ENCODE measurements at places on chromosomes 16 and 17.
A peak's percentile ranks its signal among the peaks of the same experiment; 100 is the strongest.

DNA sequence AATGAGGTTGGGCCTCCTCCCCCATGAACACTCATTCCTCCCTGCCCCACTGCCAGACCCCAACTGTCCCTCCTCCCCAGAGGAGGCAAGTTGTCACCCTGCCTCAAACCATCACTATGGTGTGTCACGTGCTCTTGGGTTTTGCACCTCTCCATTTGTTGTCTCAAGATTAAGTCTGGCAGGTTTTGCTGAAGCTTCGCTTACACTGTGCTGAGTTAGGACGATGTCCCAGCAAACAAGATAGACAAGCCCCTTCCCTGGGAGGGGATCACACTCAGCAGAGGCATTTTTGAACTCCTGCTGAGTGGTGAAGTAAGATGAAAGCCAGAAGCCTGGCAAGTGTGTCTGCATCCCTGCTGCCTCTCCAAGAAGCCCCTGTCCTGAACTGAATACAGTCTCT lies 78.3 kb downstream of the CBLN1 start:
- DNase-seq: no peak

GRCh38 chr17:6075050-6075449 lies 4.9 kb downstream of the WSCD1 start:
- no peak for DNase-seq

DNA sequence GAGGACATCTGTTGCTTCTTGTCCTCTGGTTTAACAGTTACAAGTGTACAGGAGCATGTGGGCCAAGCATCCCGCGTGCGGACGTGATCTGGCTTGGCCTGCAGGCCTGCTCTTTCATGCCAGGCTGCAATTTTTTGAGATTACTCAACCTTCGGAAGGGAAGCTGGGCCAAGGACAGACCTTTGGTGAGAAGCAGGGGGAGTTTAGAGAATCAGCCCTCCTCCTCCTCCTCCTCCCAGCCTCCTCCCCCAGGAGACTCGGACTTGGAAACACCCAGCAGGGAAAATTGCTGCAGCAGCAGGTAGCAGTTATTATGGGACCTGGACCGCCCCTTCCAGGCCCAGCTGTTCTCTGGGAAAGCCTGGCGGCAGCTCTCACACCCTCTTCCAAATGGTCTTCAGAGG lies 5.1 kb upstream of the KLHL36 start:
- peak; percentile 63 for DNase-seq

DNA sequence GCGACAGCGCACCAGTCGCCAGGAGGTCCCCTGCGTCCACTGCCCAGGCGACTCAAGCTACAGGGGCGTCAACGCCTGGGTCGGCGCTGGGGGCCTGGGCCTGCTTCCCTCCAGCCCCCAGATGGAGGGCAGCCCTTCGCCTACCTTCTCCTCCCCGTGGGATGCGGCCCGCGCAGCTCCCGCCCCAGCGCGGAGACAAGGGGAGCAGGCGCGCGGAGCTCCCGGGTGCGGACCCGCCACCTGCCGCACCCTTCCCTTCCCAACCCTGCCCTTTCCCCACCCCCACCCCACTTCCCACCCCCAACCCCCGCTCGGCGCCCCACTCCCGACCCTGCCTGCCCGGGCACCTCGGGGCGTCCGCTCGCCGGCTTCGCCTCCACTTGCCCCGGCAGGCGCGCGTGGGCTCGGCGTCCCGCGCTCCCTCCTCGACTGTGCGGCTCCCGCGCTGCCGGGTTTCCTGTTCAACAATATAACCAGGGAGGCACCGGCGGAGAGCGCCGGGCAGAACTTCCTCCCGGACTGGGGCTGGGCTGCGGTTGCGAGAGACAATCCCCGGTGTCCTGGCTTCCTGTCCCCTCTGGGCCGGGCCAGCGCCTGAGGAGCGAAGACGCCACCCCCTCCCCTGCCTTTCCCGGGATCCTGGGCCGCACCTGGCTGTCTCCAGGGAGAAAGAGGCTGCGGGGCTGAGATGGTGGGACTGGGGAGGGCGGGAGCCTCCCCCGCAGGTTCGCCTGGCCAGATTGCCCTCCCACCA lies at the start of gene ARHGAP27:
Gene ARHGAP27, minus strand, starts transcription at position 466 of the 754 bp plus-strand sequence. CDS start 2,591 bp downstream, outside the sequence.
- DNase-seq: no peak

DNA sequence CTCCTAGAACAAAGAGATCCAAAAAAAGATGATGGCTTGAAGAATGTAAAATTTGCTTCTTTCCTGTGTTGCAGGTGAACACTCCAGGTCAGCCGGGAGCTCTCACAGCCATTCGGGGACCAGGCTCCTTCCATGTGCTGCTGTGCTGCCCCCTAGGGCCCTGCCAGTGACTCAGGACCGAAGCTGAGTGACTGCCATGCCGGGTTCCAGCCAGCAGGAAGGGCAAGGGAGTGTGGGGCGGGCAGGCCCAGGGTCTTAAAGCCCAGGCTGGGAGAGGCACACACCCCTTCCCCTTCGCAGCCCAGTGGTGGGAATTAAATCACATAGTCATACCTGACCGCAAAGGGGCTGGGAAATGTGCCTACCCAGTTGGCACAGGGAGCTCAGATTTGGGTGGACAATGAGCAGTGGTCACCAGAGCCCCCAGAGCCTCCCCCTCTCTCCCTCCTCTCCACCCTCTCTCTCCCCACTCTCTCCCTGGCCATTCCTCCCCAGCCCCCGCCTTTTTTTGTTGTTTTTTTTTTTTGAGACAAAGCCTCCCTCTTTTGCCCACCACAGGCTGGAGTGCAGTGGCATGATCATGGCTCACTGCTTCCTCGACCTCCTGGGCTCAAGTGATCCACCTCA lies 11.5 kb downstream of the EPOP start:
- DNase-seq: peak; percentile 94

- DNase-seq: no peak
These were observed 299.8 kb downstream of the CNTNAP4 start for GRCh38 chr16:76577003-76577402.

DNA sequence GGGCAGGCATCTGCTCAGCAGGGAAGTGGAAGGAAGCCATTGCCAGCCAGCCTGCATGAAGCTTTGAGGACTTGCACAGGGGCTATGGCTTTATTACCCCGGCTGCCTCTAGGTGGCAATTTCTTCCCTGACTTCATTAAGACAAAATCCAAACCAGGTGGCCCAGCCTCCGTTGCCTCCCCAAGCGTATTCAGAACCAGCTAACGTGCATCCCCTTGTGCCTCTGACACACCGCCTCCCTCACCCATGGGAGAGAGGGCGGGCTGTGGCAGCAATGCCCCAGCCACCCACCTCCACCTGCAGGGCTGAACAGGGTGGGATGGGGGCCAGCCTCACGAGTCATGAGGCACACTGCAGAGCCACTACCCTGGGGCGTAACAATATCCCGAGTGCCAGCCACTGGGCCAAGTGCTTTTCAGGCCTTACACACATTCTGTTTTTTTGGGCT lies 6.8 kb downstream of the KIFC3 start:
- DNase-seq: peak; percentile 79

DNA sequence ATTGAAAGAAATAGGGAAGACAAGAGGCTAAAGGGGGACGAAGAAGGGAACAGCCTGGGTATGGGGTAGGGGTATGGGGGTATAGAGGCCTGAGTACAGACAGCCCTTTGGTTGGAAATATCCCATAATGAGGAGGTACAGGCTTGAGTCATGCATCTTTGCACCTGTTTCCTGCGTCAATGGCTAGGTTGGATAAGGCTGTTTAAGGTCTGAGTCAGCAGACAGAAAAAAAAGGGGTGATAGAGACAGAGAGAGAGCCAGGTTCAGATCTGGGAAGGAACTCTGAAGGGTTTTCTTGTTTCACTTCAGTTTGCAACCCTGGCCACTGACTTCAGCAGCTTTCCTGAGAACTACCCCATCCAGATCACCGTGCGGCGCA lies 8.5 kb downstream of the FNDC8 start:
- no peak for DNase-seq

All from ELF-1 (cell line).